NCI-H1092 (cell line): ENCODE measurements at places on chromosomes 2 and 18.

- no peak for DNase-seq
Measured at GRCh38 chr2:72172478-72172877, 24.8 kb upstream of the CYP26B1 start.

DNA sequence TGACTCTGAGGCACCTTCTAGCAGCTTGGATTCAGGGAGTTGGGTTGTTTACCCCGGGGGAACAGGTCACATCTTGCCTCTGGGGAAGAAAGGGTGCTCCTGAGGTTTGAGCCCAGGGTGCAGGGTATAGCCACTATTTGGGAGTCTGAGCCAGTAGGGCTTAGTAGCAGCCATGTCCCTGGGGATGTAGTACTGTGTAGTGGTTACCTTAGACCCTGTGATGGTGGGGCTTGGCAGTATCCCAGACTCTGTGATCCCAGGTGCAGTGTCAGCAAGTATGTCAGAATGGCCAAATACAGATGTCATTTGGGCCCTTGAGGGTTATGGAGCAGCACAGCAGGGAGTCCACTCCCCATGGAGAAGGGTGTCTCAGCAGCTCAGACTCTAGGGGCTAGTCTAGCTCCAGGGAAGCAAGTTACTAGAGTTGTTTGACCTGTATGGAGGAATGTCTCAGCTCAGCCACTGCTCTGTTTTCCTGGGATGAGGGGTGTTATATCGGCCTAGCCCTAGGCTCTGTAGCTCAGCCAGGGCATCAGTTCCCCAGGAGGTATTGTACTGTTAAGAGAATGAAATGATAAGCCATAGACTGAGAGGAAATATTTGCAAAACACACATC is 151.3 kb downstream of the UBR3 start:
- DNase-seq: peak; percentile 0

- no peak for DNase-seq
Measured at GRCh38 chr2:36337354-36337753, 18.2 kb upstream of the CRIM1 start.

GRCh38 chr18:713135-713490 is 683 bp upstream of the ENOSF1 start:
- no peak for DNase-seq

DNA sequence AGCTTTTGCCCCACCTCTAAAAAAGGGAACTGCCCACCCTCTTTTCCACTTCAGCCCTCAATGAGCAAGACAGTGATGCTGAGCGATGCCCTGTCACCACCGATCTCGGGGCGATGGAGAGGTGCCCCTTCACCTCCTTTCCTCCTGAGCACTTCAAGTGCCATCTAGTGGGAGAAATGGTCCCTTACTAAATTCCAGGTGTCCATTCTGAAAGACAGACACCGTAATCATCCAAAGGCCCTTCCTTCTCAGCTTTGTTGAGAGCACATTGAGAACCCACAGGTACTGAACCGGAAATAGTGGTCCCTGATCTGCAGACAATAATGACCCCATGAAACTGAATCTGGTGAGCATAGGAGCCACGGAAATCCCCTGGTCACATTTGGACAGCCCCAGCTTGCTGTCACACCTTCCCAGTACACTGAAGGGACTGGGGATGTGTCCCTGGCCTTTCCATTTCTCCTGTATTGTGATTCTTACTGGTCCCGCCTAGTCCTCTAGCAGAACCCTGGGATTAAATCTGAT is 38.5 kb downstream of the KCTD18 start:
- peak; percentile 22 for DNase-seq

DNA sequence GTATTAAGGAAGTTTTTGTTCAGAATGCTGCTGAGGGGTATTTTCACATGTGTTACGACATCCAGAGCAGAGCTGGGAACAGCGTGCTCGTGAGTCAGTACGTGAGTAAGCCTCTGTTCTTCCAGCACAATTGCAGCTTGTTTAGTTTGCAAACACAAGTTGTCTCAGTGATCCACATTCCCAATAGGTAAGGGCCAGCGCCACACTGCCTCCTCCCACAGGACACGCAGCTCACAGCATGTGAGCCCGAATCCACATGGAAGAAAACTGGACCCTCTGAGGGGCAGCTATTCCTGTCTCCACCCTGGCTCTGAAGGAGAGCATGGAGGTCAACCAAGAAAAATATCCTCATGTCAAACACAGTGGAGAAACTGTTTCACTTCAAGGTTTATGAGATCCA is 173.9 kb upstream of the PID1 start:
- no peak for DNase-seq

- DNase-seq: no peak
Measured at GRCh38 chr18:48334845-48335244, 74.3 kb downstream of the ZBTB7C start.

GRCh38 chr2:150599889-150600288 is 112.4 kb upstream of the RND3 start:
- DNase-seq: no peak

DNA sequence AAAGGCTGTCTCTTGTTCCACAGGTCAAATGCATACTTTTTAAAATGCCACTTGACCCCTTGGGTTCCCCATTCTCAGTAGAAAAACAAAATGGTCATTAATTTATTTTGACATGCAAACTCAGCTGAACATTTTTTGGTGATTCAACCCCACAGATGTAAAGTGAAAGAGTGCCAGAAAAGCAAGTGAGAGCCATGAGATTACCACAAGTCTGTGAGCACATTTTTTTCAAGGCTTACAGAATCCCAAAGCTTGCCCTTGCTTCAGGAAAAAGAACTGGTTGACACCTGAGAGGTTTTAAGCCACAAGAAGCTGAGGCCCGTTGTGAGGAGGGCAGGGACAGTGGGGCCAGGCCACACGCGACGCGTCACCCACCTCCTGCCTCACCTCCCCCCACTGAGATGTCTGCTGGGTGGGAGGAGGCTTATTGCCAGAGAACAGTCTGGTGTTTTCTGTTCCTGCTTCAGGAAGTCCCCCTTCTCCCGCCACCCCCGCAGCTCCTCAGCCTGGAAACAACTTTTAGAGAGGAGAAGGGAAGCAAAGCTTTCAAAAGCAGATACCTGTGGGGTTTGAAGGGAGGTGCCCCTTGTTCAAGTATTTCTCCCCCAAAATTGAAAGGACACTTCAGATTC is 70.4 kb upstream of the CYP1B1 start:
- no peak for DNase-seq

DNA sequence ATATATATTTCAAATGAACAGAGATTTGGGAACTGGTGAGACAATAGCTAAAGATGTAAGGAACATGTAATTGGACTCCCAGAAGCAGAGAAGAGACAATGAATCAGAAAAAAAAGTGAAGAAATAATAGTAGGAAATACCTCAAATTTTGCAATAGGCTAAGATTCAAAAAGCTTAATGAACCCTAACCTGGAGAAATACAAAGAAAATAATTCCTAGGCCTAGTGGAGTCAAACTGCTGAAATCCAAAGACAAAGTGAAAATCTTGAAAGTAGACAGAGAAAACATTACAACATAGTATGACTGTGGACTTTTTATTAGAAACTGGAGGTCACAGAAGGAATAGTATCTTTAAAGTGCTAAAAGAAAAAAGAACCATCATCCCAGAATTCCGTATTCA is 76.7 kb downstream of the LAMA3 start:
- no peak for DNase-seq

DNA sequence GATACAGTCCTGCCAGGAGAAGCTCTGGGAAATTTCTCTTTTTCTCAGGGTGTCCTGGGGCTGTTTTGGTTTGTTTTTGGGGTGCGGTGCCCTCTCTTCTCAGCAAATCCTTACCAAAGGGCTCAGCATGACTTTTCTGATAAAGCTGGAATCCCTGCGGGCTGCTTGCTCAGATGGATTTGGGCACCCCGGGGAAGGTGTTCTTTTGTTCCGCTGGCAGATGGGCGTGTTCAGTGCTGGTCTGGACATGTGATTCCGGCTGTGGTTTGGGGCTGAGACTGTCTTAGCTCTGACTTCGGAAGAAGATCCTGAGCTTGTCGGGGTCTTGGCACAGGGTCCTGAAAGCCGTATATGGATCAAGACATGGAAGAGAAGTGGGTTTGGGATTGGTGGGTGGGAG is 134.2 kb upstream of the SPRED2 start:
- DNase-seq: no peak

GRCh38 chr2:240401781-240402551 is 33.5 kb upstream of the GPC1 start:
- DNase-seq: no peak

DNA sequence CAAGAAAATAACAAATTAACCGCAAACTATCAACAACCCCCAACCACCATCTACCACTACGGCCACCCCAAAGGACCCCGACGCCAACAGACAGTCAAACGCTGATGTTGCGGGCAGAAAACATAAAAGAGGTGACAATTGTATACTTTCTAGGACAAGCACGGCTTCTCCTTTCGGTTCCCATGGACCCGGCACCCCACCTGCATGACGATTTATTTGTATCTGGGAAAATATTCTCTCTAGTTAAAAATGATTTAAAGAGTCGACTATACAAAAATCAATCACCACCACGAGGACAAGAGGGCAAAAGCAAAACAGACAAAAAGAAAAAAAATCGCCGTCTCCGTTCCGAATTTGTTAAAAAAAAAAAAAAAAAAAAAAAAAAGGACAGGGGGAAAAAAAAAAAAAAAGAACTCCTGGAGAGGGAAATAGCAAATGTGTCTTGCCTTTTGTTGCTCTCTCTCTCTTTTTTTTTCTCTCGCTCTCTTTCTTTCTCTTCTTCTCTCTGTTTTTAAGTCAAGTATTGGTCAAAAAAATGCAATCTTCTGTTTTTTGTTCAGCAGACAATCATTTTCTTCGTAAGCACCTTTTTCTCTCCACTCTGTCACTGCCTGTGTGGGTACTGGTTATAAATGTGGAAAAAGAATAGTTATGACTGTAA is 3.6 kb downstream of the SIX3 start:
- DNase-seq: no peak

- no peak for DNase-seq
Measured at GRCh38 chr2:37376421-37377186, 32.2 kb downstream of the QPCT start.

GRCh38 chr2:62536873-62537547 is 31.0 kb upstream of the TMEM17 start:
- no peak for DNase-seq
